ENCODE measurements at places on chromosomes 3 and 15. TPM values are rescaled to one million over a fixed set of nuclear protein-coding genes. Genes with fewer than 3 reads are reported as not detected.
A peak's percentile ranks its signal among the peaks of the same experiment; 100 is the strongest.

Gene NUP210
- 0.24 TPM for total RNA-seq

Gene PRSS50
- total RNA-seq = not detected

- peak; percentile 84 for DNase-seq
These were observed 278.9 kb downstream of the ULK4 start for GRCh38 chr3:41682996-41683395.

DNA sequence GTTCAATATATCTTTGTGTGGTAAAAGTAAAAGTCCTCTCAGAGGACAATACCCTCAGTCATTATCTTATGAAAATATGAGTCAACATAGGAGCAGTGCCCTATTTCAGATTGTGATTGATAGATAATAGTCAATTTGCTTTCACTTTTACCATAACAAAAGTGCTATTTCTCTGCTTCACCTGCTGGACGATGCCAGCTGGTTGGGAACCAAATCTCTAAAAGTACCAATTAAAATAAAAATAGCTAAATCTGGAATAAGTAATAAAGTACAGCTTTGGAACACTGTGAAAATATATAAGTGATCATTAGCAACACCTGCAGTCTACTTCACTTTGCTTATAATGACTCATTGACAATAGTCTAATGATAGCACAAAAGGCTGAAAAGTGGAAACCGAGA, 390.3 kb upstream of the AGTR1 start:
- DNase-seq = no peak

Measured in RPMI7951 (cell line).